ENCODE measurements at places on chromosomes 7 and 10. TPM values are rescaled to one million over a fixed set of nuclear protein-coding genes. Genes with fewer than 3 reads are reported as not detected.

GRCh38 chr7:70505468-70505867 is 626.5 kb upstream of the GALNT17 start:
- DNase-seq, result no peak

- DNase-seq, result no peak
These were observed 1.9 kb upstream of the RINT1 start for GRCh38 chr7:105530126-105530525.

DNA sequence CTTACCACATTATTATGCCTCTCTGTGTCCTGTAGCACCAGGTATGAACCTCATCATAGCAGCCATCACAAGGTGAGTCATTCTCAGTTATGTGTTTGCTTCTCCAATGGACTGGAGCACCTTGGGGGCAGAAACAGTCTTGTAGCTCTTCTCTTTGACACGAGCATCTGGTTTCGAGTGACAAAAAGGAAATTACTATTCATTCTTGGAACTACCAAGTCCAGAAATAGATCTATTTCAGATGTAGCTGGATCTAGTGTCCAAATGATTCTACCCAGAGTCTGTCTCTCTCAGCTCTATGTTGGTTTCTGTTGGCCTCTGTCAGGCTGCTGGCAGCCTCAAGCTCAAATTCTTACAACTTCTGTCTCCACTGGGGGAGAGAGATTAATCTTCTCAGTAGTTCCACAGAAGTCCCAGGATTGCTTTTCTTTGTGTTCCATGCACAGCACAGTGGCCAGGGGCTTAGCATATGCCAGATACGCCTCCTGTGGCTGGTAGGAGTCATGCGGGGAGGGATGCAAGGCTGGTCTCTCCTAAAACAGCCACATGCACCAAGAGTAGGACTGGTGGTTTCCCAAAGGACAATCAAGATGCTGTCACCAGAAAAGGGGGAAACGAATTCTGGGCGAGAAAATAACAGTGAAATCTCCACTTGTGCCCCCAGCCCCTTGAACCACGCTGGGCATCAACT is 37.2 kb upstream of the PAPSS2 start:
- DNase-seq, result no peak

The CRHR2 gene
- not detected for total RNA-seq

DNA sequence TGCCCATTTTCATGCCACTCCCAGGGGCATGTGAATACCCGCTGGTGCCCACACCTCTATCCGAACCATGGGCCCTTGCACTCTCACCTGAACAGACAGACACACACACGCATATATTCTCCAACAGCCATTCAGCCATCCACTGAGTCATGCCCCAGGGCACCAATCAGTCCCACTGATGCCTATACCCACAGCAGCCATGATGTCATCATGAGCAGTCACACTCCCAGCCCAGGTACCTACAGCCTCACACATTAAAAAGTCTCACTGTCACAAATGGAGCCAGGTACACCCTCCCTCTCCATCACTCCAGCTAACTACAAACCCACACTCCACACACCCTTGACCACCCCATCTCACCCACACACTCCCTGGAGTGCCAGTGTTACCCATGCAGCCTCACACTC is 12.2 kb downstream of the VSIR start:
- DNase-seq, result no peak

The XRCC2 gene
- total RNA-seq, result 10.8 TPM

GRCh38 chr7:28088032-28088431 is 92.6 kb downstream of the JAZF1 start:
- no peak for DNase-seq

GRCh38 chr10:125694883-125695282 is 11.9 kb upstream of the TEX36 start:
- peak; percentile 50 for DNase-seq

DNA sequence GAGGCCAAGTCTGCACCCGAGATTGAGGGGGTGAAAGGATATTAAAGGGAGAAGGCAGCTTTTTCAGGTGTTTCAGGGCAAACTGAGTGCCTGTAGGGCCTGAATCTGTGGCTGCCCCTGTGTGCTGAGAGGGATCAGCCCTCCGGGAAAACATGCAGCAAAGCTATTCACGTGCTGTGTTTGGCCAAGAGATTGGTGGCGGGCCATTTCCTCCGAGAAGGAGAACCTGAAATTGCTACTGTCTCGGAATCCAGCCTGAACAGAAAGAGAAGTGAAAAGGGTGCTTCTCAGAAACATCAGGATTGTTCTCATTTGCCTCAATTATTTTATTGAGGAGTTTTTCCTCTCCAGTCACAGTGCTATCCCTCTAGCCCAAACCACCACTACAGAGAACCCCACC is 16.0 kb downstream of the GIMAP5 start:
- DNase-seq, result no peak

- peak; percentile 97 for DNase-seq
These were observed 29.8 kb upstream of the GNA12 start for GRCh38 chr7:2873686-2874551.

The SLC26A3 gene
- total RNA-seq, result not detected

DNA sequence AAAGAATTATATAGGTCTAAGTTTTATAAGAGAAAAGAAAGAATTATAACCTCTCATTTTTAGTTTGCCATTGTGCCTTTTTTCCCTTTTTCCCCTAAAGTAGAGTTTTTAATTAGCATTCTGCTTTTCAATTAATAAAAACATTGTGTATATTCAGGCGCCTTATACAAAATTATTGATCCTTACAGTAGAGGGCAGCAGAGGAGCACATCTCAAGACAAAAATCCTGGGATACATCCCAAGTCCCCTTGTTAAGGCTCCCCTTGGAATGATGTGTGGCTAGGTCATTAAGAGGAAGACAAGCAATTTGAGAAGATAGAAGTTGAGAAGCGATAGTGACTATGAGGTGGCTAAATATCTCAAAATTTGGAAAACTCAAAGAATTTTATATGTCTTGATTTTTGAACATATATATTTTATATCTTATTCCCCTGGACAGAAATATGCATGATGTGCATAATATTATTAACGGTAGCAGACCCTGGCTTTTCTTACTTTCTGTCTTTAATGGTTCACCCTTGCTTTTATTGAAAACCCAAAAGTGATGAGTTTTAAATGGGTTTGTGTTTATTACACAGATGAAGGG is 19.1 kb upstream of the TPK1 start:
- peak; percentile 47 for DNase-seq

DNA sequence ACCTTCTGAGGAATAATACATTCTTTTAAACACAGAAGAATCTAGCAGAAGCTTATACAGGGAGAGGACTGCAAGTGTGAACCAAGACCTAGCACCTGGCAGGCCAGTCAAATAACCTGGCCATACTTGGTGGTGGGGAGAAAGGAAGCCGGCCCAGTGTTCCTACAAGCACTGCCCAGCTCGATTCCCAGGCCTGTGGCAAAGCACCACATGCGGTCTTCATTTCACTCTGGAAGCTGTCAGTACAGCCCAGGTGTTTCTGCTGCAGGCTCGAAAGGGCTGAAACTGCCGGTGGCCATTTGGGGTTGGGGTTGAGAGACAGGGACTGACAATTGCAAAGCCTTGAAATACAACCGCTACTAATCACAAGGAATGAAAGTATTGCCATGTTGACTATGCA is 50.8 kb upstream of the EGFR start:
- no peak for DNase-seq

The TMEM196 gene
- total RNA-seq, result not detected

- DNase-seq, result no peak
These were observed 89.9 kb upstream of the PPP1R3A start for GRCh38 chr7:114008696-114009095.

DNA sequence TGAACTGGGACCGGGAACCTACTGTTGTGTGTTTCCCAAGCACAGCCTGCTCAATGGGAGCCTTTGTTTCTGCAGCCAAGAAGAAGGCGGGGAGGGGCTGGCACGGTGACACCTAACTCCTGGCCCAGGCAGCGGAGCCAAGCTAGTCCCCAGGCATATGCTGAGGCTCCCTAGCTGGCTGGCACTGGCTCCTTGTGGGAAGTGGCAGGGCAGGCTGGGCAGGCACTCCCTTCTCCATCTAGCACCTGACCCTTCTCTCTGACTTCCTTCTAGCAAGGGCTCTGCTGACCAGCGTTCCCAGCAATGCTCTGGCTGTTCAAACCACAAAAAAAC is 325.0 kb downstream of the PLXNA4 start:
- peak; percentile 13 for DNase-seq

GRCh38 chr7:132646052-132646451 is 69.8 kb upstream of the PLXNA4 start:
- DNase-seq, result peak; percentile 38

GRCh38 chr10:88946965-88947590 is 5.5 kb downstream of the ACTA2 start:
- no peak for DNase-seq

DNA sequence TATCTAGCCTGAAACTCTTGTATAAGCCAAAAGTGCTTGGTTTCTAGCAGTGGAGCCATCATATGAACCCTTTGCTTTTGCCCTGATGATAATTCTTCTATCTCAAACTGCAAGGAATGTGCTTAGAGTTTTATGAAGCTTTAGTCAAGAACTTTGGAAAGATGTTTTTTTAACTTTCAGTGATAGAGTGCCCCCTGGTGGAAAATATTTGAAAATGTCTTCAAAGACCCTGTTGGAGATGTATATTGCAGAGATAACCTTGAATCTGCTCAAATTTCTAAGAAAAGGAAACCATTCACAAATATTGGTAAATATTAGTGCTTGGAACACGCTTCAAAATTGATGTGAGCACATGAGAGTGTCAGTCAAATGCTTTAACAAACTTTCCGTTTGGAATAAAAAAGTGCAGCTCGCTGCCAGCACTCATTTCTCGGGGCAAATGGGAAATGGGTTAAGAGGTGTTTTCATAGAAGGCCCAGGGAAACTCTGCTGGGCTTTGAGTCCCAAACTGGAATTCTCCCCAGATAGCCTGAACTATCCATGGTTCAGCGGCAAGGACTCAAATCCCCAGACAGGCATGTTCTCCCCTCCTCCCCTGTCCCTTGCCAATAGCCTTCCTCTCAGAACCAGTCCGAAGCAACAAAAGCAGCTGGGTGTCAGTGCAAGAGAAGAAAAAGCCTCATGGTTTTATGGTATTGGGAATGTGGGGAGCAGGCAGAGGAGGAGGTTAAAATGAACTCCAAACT is 129.3 kb downstream of the MYOF start:
- DNase-seq, result peak; percentile 46

DNA sequence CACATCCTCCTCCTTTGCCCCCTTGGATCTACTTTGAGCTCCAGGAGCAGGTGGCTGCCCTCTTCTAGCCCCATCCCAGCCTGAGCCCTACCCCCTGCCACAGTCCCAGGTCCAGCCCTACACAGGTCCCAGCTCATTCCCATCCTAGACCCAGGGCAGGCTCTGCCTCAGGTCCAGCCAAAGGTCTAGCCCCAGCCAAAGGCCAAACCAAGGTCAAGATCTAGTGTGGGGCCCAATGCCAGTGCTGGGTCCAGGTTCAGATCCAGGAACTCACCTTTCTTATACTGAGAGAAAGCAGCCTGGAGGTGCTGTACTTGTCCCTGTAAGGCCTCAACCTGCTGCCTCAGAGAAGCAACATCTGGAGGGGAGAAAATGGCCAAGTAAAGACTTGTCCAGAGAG is 8.5 kb downstream of the SFTPD start:
- DNase-seq, result no peak

The PDE1C gene
- total RNA-seq, result 133 TPM

DNA sequence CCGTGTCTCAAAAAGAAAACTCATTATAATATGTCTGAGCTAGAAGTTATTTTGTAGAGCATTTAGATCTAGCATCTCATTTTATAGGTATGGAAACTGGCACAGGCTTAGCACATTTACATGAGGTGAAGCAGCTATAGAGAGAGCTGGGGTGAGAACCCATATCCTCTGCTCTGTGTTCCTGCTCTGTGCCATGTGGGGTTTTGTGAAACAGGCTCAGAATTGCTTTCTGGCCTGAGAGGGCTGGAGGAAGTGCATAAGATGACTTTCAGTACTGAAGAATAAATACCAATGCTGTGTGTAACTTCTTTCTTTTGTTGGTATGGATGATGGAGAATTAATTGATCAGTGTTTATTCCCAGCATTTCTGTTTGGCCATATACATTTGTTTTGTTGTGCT is 159.1 kb downstream of the LRRC4 start:
- DNase-seq, result no peak

- DNase-seq, result no peak
These were observed 693 bp downstream of the CREB5 start for GRCh38 chr7:28413011-28413410.

GRCh38 chr7:117767951-117768350 is 105.3 kb downstream of the CTTNBP2 start:
- DNase-seq, result no peak

GRCh38 chr7:127290116-127290655 is 37.4 kb upstream of the GRM8 start:
- no peak for DNase-seq

- no peak for DNase-seq
These were observed 67.2 kb upstream of the POT1 start for GRCh38 chr7:124996778-124997177.

- peak; percentile 88 for DNase-seq
These were observed 34.6 kb downstream of the CHST3 start for GRCh38 chr10:71998840-71999194.

- peak; percentile 71 for DNase-seq
These were observed 182.9 kb downstream of the BMPER start for GRCh38 chr7:34087892-34088891.
